ENCODE measurements at places on chromosomes 7 and 10.

- DNase-seq: no peak
These were observed 673.9 kb upstream of the GALNT17 start for GRCh38 chr7:70457883-70458680.

- no peak for DNase-seq
These were observed 13.5 kb downstream of the BHLHA15 start for GRCh38 chr7:98224701-98225181.

GRCh38 chr7:22325671-22326070, 31.3 kb downstream of the RAPGEF5 start:
- DNase-seq: no peak

DNA sequence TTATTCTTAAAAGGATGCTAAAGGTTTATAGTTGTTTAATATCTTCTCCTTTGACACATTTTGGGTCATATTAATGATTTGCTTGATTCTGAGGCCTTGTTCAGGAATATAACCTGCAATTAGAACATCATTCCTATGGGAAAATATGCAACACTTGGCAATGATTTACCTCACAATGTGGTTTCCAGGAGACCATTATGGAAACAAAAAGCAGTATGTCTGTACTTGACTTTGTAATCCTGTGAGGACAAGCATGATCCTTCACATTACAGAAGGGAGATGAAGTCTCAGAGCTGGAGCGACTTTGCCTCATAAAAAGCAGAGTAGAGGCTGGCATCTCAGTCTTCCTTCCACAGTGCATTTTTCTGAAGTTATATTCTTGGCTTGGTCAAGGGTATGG, 57.0 kb upstream of the CDCA7L start:
- no peak for DNase-seq

GRCh38 chr7:37557571-37558209, 109.0 kb upstream of the ELMO1 start:
- DNase-seq: no peak

- DNase-seq: no peak
These were observed 9.0 kb downstream of the SKIDA1 start for GRCh38 chr10:21516242-21517131.

DNA sequence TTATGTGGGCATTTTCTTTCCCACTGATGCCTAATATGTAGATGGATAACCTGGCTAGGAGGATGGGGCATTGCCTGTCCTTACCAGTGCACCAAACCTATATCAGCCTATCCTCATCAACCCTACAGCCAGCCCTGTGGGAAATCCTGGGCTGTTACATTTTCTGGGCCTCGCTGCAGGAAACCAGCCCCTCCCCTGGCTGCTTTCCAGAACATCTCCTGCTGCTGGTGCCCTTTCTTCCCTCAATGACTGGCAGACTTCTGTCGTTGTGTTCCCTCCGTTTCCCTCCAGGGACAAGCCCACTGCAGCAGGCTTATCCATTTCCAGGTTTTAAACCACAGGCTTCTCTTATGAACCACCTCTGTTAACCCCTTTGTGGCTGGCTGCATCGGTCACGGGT, 486.1 kb upstream of the COBL start:
- no peak for DNase-seq

GRCh38 chr7:28155019-28155660, 25.5 kb downstream of the JAZF1 start:
- no peak for DNase-seq

DNA sequence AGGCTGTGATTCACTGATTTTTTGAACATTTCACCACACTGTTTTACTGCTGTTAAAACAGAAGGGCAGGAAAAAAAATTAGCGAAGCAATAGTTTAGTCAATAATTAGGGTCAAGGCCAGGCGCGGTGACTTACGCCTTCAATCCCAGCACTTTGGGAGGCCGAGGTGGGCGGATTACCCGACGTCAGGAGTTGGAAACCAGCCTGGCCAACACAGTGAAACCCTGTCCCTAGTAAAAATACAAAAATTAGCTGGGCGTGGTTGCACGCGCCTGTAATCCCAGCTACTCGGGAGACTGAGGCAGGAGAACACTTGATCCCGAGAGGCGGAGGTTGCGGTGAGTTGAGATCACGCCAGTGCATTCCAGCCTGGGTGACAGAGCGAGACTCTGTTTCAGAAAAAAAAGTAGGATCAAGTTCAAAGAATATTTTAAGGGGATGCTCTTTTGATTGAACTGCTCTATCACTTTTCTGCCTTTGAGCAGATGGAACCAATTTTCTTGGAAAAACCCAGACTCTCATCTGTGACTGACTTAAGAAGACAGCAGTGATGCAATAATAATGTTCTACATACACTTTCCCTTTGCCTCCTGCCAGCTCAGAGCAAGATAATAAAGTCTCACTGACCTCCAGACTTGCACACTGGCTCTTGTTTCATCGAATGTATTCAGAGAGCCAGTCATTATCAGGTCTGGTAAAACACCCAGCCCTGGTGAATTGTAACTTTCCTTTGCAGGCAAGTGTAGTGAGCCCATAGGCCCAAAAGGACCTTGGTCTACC, 1.6 kb upstream of the PPA1 start:
- DNase-seq: no peak

- no peak for DNase-seq
These were observed 70.4 kb upstream of the FZD8 start for GRCh38 chr10:35712486-35712885.

GRCh38 chr7:47759056-47759706, 177.3 kb upstream of the TNS3 start:
- DNase-seq: no peak

- no peak for DNase-seq
These were observed 1.7 kb downstream of the ZEB1 start for GRCh38 chr10:31320550-31321211.

DNA sequence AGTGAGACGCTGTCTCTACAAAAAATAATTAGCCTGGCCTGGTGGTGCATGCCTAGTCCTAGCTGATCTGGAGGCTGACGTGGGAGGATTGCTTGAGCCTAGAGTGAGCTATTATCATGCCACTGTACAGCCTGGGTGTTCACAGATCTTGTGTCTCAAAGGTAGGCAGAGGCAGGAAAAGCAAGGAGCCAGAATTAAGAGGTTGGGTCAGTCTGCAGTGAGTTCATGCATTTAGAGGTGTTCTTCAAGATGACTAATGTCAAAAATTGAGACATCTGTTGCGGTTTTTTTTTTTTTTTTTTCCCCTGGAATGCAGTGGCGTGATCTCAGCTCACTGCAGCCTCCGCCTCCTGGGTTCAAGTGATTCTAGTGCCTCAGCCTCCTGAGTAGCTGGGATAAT, 5.4 kb downstream of the PPIA start:
- DNase-seq: no peak

GRCh38 chr10:84966708-84967441, 638.5 kb downstream of the CCSER2 start:
- DNase-seq: no peak

- no peak for DNase-seq
These were observed 49.9 kb upstream of the RELN start for GRCh38 chr7:104039363-104039762.

GRCh38 chr10:22486431-22486830, 141.1 kb downstream of the SPAG6 start:
- no peak for DNase-seq

- DNase-seq: no peak
These were observed 185.5 kb downstream of the ADARB2 start for GRCh38 chr10:1551636-1552338.

DNA sequence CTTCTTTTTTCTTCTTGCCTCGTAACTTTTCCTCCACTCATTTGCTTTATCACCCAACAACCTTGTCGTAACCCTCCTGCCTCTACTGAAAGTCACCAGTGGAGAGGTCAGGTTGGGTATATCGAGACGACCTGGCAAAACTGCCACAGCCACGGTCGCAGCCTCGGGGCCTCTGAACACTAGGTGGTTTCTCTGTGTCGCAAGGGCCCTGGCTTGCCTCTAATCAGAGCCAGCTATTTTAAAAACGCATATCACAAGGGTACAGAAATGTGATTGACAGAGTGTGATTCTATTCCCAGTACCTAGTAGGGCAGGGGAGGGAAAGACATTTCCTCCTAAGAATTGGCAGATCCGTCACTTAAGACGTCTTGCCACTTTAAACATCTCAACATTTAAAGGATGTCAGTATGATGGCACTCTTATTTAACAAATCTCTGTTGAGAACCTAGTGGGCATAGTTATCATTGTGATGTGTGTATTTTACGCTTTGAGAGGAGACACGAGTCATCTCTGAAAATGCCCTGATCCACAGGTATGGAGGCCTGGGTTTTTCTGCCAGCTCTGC, 197.5 kb downstream of the ARHGAP21 start:
- DNase-seq: no peak

DNA sequence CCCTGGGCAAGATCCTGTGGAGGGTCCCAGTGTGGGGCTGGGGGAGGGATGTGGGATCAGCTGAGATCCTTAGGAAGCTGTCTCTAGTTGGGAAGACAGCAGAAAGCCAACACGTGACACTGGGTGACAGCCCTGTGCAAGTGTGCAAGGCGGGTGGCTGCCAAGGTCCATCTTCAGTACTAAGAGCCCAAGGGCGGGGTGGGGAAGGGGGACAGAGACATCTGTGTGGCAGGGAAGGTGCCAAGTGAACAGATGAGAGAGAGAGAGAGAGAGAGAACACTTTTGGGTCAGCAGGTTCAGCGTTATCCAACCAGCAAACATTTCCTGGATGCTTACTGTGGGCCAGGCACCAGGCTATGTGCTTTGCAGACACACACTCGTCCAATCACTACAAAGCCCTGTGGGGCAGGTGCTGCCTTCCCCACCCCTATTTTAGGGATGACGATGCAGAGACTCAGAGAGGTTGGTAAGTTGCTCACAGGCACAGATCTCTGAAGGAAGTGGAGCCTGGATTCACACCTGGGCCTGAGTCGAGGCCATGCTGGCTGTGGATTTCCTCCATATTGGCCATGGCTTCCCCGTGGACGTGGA, 135.7 kb downstream of the GRK5 start:
- DNase-seq: no peak

- DNase-seq: no peak
These were observed 12.2 kb upstream of the C10orf105 start for GRCh38 chr10:71731791-71732190.

DNA sequence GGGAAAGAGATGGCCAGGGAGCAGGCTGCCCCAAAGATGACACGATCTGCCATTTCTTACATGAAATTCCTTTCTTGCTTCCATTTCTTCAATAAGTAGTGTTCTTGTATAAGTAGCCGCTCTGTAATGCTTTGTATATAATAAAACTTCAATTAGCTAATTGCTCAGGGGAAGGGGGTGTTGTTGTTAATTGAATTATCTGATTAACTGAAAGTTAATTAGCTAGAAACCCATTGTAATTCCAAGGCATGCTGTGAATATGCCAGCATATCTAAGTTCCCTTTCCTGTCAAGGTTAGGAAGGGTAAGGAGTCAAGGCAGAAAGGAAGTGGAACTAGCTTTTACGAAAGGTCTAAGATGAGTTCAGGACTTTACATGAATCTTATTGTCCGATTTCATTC, 765.9 kb downstream of the TYW1 start:
- no peak for DNase-seq

DNA sequence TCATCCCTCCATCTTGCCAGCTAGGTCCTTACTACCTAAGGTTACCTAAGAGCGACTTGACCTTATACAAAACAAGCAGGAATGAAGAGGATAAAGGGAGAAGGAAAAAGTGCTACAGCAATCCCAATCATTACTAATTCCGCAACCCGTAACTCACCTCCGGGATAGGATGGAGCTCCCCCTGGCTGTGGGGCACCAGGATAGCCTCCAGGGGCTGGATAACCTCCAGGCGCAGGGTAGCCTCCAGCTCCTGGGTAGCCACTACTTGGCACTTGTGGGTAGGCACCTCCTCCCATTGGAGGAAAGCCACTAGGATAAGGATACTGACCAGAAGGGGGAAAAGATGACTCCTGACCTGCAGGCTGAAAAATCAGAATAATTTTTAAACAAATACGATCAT, 15.8 kb downstream of the ANXA7 start:
- no peak for DNase-seq

- no peak for DNase-seq
These were observed 160.9 kb upstream of the BMPER start for GRCh38 chr7:33744293-33745075.

DNA sequence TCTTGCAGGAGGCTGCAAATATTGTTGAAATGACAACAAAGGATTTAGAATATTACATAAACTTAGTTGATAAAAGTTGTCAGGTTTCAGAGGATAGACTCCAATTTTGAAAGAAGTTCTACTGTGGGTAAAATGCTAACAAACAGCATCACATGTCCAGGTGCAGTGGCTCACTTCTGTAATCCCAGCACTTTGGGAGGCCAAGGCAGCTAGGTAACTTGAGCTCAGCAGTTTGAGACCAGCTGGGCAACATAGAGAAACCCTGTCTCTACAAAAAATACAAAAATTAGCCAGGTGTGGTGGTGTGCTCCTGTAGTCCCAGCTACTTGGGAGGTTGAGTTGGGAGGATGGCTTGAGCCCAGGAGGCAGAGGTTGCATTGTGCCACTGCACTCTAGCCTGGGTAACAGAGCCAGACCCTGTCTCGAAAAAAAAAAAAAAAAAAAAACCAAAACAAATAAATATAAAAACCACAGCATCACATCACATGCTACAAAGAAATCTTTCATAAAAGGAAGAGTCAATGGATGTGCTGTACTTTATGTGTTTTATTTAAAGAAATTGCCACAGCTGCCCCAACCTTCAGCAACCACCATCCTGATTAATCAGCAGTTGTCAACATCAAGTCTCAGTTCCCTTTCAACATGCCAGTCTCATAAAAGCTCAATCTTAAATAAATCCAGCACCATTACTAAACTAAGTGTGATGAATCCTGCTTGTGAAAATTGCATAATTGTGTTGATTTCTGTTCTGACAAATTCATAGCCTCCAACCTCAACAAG, 83.2 kb upstream of the MBL2 start:
- no peak for DNase-seq

GRCh38 chr7:72032934-72033333, 379.2 kb downstream of the CALN1 start:
- DNase-seq: no peak

DNA sequence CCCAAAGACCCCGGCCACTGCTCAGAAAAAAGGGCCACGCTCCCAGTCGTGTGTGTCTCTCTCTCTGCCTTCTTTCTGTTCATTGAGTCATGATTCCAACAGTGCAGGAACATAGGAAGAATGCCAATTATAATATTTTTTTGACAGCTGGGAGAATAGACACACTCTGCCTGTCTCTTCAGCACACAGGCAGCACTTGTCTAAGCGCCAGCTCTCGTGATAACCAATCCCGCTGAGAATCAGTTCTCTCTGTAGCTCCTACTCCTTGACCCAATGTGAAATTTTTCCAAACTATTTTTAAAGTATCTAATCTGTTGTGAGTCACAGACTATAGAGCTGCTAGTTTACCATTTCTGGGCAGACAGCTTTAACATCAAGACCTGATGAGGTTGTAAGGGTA, 145.7 kb upstream of the RHEB start:
- no peak for DNase-seq

DNA sequence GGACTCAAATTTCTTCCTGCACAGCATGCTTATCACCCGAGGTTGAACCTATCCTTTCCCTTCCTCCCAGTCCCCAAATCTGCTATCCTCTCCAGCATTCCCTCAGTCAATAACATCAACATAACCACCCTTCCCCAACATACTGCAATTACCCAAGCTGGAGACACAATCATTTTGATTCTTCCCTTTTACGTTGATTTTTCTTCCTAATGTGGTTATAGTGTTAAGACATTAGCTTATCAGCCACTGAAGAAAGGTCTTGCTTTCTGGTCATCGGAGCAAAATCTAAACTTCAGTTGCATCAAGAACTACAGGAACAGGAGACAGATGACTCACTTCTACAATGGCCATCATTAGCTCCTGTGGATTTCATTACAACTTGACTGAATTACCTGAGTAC, 3.5 kb upstream of the HBP1 start:
- no peak for DNase-seq

Measured in stimulated activated CD8-positive, alpha-beta memory T cell treated with anti-CD3 and anti-CD28 coated beads, Interleukin-12 subunit alpha, Interleukin-12 subunit beta, amount 100 ng/mL, for 4 hours (primary cell).